ENCODE measurements at places on chromosomes 7 and 10.

DNA sequence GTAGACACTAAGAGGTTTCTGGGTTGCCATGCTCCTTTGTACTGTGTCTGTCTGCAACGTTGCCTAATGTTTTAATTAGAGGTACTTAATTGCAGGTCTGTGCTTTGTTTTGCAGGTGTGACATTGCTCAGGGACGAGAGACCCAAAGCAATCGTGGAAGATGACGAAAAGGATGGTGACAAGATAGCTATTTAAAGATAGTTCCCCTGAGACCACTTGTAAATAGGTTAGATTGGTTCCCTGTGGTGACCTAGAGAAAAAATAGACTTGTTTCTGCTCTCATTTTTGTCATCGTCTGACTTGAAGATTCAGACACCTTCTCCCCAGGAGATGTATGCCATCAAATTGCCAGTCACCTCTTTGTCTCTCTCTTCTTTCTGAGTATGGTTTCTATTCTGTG is 20.1 kb downstream of the PPP1R17 start:
- no peak for DNase-seq

DNA sequence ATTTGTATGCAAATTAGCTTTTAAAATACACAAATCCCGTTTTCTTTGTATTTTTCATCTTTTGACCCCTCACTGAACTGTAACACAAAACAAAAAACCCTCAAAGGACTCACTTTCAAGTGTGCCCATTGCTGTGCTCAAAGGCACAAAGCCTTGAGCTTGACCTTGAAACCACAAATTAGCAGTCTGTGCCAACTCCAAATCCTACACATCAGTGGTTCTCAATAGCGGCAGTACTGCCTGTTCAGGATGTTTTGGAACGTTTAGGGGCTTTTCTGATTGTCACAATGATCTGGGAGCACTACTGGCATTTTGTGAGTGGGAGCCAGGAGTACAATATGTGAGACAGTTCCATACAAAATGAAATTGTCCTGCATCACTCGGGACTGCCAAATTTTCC is 55.5 kb downstream of the KDM7A start:
- DNase-seq = no peak

DNA sequence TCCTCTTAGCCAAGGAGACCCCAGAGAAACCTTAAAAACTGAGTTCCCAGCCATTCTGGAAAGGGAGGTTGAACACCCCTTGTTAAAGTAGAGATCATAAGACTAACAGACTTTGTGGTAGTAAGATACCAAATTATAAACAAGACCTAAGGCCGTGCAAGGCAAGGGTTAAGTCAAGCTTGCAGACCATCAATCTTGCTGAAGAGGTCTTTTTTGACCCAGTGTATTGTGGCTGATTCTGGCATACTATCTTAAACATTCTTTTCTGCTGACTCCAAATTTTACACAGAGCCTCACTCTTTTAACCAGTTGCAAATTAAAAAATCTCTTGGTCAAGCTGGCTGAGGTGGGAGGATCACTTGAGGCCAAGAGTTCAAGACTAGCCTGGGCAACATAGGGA is 1.2 kb upstream of the TBRG4 start:
- DNase-seq = no peak

DNA sequence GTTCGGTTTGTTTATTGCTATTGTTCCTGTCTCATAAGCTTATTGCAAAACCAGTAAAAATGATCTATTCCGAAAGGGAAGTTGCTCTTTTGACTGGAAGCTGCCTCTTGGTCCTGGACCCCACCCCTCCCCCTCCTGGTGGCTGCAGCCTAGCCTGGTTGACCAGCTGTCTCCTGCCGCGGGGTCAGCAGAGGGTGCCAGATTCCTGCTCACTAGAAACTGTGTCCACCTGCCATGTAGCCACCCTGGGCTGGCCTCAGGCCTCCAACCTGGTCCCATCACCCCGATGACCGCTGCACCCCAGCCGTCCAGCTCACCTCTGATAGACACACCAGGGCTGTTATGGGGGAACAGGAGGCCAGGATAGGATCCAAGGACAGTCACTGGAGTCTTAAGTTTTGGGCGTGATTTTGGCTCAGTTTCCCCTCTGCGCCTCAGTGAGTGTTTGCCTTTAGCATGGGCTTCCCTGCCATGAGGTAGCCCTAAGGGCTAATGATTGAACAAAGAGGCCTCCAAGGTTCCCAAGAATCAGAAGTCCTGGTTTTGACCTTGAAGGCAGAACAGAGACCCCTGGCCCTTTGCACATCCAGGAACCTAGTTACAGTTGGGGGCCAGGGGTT is 32.9 kb upstream of the SLF2 start:
- DNase-seq = no peak

DNA sequence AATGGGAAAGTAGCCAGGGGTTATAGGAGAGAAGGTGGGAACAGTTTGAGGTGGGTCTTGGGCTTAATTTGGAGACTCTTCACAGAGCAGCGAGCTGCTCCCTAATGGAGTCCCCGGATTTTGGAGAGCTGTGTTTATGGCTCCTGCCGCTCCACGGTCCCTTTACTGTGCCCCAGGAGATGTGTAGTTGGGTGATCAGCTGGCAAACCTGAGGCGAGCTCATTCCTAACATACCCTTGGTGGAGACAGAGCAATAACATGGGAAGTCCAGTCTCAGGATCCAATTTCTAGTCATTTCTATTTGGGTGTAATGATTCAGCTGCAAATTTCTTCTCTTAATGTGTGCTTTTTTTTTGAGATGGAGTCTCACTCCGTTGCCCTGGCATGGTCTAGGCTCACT is 1.5 kb downstream of the GARIN1A start:
- DNase-seq = no peak

GRCh38 chr7:35389636-35390035 is 135.7 kb upstream of the TBX20 start:
- no peak for DNase-seq

DNA sequence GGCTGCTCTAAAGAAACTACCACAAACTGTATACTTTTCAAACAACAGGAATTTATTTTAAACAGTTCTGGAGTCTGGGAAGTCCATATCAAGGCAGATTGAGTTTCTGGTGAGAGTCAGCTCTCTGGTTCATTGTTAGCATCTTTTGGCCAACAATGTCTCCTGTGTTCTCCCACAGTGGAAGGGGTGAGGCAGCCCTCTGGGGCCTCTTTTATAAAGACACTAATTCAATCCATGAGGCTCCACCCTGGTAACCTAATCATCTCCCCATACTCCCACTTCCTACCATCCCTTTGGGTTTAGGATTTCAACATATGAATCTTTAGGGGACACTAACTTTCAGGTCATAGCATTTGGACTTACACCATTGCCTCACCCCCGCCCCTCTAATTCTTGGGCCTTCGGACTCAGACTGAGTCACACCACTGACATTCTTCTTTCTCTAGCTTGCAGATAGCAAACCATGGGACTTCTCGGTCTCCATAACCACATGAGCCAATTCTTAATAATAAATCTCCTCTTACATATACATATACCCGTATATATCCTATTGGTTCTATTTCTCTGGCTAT is 64.3 kb upstream of the ANTXRL start:
- no peak for DNase-seq

DNA sequence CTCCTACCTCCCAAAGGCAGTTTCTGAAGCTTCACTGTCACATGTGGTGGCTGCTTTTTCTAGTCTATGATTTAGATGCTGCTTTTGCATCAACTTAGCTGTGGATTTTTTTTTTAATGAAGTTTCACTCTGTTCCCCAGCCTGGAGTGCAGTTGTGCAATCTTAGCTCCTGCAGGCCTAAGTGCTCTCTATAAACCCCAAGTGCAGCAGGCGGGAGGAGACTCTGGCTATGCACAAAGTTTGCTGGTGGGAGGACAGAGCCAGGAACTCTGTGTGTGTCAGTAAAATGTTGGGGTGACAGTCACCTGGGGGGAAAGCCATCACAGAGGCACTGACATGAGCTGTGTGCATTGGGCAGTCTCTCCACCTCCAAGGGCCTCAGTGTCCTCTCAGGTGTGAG is 138.8 kb upstream of the FAM20C start:
- DNase-seq = no peak

GRCh38 chr7:485188-486081 is 34.2 kb downstream of the PDGFA start:
- no peak for DNase-seq

- no peak for DNase-seq
These were observed 52.0 kb downstream of the VCL start for GRCh38 chr10:74049955-74050354.

DNA sequence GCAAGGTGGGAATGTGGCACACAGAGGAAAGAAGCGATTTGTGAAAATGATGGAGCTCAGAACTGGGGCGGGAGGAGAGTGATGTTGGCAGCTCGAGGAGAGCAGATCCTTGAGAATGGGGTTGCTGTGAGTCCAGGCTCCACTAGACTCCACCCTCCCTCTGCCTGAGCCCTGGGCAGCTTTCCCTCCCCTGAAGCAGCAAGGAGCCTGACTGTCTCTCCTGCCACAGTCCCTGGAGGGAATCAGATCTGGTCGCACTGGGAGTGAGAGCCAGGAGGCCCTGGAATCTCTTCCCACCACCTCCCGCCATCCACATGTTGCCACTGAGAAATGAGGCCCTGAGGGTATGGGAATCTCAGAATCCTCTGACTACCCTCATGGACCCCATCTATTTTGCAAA is 362.7 kb downstream of the PLXNA4 start:
- no peak for DNase-seq

GRCh38 chr7:93146036-93146435 is 2.1 kb downstream of the SAMD9L start:
- DNase-seq = no peak

DNA sequence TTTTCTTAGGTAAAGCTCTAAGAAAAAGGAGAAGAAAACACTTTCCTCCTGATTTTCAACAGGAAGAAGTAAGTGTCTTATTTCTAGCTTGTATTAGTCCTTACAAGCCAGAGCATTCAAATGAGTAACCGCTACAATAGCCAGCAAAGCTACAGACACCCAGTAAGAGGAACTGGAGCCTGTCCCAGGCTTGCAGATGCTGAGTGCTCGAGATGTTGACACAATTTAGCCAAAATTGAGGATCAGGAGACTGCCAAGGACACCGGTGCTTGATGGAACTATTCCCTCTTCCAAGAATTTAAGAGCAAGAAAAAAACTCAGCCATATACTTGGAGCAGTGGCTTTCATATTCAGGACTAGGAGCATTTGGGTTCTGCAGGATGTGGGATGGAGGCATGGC is 149.3 kb upstream of the DPP6 start:
- DNase-seq = no peak

DNA sequence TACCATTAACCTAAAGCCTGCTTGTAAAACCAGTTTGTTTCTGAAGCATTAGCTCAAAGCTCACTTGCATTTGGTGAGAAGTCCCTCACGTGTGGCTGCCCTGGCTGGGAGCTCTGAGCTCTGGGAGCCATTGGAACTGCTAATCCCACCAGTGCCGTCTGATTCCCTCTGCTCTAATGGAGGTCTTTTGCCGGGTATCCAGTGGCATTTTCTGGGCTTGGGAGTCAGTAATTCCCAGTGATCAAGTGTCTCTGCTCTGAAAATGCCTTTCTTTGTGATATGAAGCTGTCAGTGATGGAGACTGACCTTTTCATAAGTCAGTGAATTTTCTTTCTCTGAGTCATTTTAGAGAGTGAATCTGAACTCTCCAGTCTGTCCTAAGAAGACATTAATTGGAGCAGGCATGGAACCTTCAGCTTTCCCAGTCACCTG is 36.9 kb upstream of the FAM20C start:
- DNase-seq = no peak

DNA sequence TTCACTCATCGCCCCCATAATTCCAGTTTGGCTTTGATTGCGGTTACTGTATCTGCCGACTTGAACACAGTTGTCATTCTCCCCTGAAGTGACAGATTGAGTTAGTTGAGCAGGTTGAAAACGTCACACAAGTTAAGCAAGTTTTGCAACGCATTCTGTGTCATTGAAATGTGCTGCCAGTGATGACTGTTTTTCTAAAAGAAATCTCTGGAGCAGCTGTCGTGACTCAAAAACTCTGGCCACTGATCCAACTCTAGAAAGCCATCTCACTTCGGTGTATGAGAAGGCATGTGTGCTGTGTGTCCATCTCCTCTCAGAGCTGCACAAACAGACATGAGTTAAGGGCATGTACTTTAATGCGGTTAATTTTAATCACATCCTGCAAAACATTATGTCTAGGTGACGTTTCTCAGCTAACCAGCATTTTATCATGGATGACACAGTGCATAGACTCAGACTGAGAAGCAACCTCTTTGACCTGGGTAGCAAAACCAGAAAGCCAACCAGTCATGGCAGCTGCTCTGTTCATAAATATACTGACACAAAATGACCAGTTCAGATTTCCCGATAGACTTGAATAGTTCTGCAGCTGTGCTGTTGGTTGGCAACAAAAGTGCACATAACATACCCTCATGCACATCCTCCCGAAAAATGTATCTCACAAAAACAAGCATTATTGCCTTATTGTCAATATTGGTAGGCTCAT is 69.3 kb downstream of the CSTF2T start:
- DNase-seq = no peak

DNA sequence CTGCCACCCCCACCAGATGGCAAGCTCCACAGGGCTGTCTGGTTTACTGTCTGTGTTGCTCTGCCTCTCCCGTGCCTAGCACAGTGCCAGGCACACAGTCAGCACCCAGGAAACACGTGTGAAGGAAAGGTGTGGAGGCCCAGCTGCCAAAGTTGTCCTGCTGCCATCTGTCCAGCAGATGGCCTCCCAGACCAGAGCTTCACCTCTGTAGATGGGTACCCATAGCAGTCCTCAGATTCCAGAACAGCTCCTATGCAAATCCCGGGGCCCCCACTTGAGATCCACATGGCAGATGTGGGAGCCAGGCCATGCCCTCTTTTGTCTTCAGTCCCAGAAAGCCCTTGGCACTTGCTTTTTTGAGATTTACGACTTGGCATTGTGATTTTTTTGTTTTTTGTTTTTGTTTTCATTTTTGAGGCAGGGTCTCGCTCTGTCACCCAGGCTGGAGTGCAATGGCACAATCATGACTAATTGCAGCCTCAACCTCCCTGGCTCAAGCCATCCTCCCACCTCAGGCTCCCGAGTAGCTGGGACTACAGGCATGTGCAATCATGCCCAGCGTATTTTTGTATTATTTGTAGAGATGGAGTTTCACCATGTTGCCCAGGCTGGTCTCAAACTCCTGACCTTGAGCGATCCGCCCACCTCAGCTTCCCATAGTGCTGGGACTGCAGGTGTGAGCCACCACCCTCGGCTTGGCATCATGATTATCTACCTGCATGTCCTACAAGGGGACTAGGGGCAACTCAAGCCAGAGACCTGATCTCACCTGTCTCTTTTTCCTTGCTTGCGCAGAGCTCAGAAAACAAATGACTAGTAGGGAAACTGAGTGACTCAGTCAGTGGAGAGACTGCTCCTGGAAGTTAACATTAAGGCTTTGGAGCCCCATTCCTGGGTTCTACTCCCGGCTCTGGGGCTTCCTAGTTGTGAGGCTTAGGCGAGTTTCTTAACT is 16.9 kb upstream of the PALD1 start:
- DNase-seq = no peak

- no peak for DNase-seq
These were observed 178.0 kb downstream of the MDFIC start for GRCh38 chr7:115099906-115100305.

DNA sequence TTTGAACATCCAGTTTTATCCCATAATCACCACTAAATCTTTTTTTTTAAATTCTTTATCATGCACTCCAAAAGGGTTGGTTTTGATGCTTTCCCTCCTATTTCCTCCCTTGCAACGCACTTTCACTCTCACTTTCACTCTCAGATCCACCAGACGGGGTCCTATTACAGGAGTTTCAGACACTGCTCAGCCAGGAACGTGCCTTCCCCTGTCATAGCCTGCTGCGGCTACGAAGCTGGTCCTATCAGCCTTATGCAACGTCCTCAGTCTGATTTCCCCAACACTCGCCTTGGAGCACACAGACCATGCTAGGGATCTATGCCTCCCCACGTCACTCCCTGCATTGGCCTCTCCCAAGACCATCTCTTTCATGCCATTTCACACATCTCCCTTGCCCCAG is 23.4 kb downstream of the ZPBP start:
- no peak for DNase-seq

- no peak for DNase-seq
These were observed 78.6 kb upstream of the MGMT start for GRCh38 chr10:129388435-129388834.

Data from mesothelial cell of epicardium (in vitro differentiated cells).